Neural progenitor cell (in vitro differentiated cells): ENCODE measurements at places on chromosomes 2 and 18.

DNA sequence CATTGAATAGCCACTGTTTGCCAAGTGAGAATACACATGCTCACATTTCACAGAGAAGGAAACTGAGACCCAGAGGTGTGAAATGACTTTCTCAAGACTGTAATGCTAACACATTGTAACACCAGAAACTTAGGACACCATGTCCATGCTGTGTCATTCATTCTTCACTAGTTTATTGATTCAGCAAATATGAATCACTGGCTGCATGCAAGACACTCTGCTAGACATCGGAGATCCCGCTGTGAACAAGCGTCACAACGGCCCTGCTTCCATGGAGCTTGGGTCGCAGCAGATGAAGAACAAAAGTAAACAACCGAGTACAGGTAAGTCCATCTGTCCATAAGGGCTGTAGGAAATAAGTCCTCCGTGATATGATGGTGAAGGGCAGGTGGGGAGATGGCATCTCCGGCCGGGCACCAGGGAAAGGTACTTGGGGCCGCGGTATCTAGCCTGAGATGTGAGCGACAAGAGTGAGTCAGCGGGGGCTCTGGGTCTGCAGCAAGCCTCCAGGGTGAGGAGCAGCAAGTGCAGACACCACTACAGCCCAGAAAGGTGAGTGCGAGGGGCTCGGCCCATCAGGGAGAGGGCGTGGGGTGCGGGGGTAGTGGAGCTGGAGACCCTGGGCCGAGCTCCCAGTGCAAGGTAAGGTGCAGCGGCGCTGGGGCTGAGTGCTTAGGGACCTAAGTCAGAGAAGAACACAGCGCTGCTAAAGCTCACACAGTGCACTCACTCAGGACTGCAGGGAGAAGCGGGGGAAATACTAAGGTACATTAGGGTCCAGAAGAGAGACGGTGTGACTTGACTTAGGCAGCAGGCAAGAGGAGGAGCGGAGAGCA lies 391.2 kb downstream of the FBXO15 start:
- DNase-seq: no peak

GRCh38 chr2:241931976-241932898 lies 62.7 kb downstream of the RTP5 start:
- no peak for DNase-seq

DNA sequence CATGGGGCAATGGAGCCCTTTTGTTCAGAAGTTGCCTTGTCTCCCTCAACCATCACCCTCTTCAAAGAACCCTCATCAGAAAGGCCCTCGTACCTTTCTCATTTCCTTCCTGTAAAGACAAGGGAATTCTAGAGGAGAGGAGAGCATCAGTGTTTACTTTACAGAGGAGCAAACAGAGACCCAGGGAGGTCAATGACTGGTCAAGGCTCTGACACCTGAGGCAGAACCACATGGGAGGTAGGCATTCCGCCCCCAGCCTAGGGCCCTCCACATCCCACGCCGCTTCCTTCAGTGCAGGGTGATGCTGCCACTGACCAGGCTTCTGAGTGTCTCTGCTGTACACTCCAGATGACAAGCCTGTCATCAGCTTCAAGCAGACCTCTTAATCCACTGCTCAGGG lies 104.7 kb downstream of the NRP2 start:
- no peak for DNase-seq

- no peak for DNase-seq
Observed at GRCh38 chr18:46659484-46659883, 2.5 kb upstream of the LOXHD1 start.

DNA sequence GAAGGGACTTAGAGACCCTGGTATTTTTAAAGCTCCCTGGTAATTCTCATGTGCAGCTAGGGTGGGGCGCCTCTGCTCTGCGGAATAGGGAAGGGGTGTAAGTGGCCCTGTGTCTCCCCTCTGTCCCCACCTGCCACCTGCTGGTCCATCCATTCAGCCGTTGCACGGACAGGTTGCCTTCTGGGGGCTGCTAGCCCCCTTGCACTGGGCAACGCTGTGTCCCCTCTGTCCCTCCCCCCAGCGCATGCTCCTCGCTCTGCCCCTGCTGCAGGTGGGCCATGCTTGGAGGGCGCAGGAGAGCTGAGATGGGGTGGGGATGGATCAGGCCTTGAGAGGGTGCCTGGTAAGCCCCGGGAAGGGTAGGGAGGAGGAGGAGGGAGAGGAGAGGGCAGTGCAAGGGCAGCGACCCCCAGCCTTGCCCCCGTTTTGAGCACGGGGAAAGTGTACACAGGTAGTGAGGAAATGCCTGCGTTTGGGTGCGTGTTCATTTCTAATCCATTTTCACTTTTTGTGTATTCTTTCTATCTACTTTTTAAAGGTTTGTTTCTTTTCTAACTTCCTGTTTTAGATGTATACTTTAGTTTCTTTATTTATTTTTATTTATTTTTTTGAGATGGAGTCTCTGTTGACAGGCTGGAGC lies 23.9 kb downstream of the RRM2 start:
- DNase-seq: no peak

DNA sequence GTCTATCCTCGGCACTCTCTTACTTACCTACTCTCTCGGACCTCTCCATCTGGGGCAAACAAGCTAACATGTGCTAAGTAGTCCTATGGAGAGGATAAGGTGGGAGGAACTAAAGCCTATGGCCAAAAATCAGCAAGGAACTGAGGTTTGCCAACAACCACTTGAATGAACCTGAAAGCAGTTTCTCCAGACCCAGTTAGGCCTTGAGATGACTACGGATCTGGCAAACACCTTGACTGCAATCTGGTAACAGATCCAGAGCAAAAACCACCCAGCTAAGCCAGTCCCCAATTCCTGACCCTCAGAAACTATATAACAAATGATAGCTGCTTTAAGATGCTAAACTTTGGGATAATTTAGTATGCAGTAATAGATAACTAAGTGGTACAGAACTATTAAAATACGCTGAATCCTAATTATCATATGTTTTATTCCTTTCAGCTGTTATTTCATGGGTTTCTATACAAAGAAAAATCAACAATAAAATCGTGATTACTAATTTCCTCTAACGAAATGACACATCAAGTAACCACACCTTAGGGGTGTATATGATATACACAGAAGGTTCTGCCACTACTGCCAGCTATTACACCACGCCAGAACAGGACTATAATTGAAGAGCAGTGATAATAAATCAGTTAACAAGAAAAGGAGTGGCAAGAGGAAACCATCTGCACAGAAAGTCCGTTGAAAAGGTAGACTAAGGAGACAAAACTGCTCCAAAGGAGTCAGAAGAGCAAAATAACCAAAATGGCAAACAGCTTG lies 3.2 kb downstream of the FARSB start:
- DNase-seq: no peak

DNA sequence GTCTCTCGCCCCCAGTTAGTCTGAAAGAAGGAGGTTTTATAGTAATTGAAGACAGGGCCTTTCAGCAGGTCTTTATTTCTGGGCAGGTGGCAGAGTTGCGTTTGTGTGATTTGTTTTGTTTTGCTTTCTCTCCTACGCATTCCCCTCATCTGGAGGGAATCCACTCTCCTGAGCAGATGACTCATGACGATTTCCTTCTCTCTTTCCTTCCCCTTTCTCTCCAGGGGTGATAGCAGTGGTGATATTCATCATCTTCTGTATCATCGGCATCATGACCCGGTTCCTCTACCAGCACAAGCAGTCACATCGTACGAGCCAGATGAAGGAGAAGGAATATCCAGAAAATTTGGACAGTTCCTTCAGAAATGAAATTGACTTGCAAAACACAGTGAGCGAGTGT lies 888.8 kb downstream of the CNTNAP5 start:
- DNase-seq: no peak

- no peak for DNase-seq
Observed at GRCh38 chr18:54918060-54918459, 41.2 kb downstream of the CCDC68 start.

DNA sequence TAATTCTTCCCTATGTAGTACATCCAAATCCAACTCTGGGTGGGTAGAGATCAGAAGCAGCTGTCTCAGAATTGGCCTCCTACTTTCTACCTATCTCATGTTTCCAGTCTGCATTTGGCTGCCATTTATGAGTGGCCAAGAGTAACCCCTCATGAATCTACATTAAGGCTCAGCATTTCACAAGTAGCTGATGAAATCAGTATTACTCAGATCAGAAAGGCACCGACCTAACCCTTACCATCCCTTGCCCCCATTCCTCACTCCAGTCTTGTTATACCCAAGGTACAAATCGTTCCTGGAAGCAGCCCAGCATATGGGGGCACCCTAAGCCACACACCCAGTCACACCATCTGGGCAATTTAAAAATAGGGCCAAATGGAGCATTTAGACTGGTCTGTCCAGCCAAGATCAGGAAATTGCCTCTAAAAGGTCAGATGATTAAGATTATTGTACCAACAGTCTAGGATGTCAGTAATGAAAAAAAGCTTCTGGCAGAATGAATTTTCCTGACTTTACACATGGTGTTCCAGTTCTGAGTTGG lies 37.1 kb downstream of the CD28 start:
- no peak for DNase-seq

DNA sequence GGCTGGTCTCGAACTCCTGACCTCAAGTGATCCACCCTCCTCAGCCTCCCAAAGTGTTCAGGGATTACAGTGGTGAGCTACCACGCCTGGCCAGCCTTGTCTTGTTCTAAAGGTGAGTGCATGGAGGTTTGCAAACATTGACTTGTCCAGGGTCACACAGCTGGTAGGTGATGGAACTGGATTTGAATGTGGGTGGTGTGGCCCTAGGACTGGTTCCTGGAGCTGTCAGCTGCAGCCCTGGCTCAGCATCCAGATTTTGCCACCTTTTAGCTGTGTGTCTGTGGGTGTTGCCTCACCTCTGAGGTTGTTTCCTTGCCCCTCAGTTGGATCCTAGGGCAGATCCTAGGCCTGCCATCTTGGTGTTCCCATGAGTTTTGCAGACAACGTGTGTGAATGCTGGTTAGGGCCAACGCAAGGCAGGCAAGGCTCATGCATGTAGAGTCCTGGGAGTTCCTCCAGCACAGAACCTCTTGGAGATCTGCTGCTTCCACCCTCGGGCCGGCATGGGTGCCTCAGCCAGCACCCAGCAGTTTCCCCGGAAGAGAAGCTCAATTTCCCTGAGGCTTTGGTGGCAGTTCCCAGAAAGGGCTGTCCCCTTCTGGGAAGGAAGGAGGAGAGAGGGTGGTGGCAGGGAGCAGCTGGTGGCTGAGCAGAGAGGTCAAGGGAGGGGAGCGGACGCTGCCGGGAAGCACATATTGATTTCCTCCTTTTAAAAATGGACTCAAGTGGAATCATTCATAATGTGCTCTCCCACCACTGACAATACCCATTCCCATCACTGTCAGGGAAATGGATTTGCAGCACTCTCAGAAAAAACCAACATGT lies 127.6 kb upstream of the HS6ST1 start:
- DNase-seq: no peak

DNA sequence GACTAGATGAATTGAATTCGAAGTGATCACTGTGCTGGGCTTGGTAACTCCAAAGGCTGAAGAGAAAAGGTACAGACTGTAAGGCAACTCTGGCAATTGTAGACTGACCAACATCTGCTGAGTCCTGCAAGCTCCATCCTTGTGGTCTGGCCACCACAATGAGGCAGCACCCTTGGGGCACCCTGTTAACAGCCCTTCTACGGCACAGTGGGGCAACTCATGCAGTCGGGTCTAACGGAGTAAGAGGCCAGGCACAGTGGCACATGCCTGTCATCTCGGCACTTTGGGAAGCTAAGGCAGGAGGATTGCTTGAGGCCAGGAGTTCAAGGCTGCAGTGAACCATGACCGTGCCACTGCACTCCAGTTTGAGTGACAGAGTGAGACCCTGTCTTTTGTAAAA lies 126.8 kb downstream of the ZAP70 start:
- no peak for DNase-seq

GRCh38 chr2:128701418-128701817 lies 382.8 kb upstream of the HS6ST1 start:
- DNase-seq: no peak

DNA sequence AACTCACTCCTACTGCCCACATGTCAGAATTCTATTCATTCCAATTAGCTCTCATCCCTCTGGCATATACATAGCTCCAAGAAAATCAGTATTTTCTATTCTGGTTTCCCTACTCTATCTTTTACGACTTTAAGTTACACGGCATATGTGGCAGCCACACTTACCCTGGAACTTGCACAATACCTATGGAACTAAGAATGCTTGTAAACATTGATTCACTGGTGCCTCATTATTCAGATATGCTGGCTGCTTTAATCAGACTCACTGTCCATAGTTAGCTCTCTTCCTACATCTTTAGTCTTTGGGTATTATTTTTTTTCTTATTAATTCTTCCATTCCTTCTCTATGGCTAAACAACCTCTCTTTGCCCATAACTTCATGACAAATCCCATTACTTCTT lies 1519.9 kb upstream of the ACVR2A start:
- no peak for DNase-seq

- no peak for DNase-seq
Observed at GRCh38 chr2:37683921-37684780, 12.7 kb upstream of the CDC42EP3 start.

DNA sequence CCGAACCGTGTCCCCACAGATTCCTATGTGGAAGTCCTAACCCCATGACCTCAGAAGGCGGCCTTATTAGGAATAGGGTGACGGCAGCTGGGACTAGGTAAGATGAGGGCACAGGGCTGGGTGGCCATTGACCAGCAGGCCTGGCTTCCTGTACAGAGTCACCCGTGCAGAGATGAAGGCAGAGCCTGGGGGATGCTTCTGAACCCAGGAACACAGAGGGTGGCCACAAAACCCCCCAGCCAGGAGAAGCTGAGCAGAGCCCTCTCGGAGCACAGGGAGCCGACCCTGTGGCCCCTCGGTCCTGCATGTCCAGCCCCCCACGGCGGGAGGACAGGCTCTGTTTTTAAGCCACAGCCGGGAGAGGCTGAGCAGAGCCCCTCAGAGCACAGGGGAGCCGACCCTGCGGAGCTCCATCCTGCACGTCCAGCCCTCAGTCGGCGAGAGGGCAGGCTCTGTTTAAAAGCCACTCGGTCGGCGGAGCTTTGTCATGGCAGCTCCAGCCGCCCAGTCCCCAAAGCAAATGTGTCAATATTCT lies 2.7 kb downstream of the PDCD1 start:
- no peak for DNase-seq

GRCh38 chr2:70994009-70994698 lies 519 bp downstream of the TEX261 start:
- peak; percentile 42 for DNase-seq

- no peak for DNase-seq
Observed at GRCh38 chr2:204321910-204322751, 223.1 kb upstream of the PARD3B start.

GRCh38 chr18:903701-904100 lies 970 bp upstream of the ADCYAP1 start:
- peak; percentile 86 for DNase-seq

DNA sequence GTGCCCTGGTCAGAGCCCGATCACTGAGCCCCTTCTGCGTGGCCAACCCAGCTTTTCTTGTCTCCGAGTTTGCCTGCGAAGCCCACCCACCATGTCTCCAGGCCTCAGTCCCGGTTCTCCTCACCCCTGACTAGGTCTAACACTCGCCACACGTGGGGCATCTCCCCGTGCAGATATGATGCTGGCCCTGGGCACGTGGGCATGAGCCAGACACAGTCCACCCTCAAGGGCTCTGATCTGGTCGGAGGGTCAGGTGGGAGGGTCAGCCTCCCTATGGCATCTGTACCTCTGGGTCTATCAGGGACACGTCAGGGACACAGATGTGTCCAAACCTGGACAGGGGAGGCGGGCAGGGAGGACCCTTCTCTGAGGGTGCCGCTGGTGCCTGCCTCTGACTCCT lies 95.4 kb downstream of the RHOB start:
- no peak for DNase-seq

- DNase-seq: no peak
Observed at GRCh38 chr2:146716591-146716990, 1128.2 kb upstream of the ACVR2A start.

GRCh38 chr2:190360561-190360960 lies 17.2 kb downstream of the INPP1 start:
- no peak for DNase-seq
